ENCODE measurements at places on chromosomes 13 and 19. TPM values are rescaled to one million over a fixed set of nuclear protein-coding genes. Genes with fewer than 3 reads are reported as not detected.

The TSC22D1 gene
- polyA plus RNA-seq: 76.1 TPM

The TNNI3 gene
- polyA plus RNA-seq: 1.9 TPM

The CACNG6 gene
- polyA plus RNA-seq: 27.6 TPM

The FOXA3 gene
- polyA plus RNA-seq: not detected

The VSIG10L gene
- polyA plus RNA-seq: 1.3 TPM

The FXYD1 gene
- 281 TPM for polyA plus RNA-seq

The KPTN gene
- polyA plus RNA-seq: 8.3 TPM

The SIGLEC11 gene
- 0.93 TPM for polyA plus RNA-seq

The PGLYRP2 gene
- not detected for polyA plus RNA-seq

All from hindlimb muscle (tissue), 1 donor.